Effector memory CD8-positive, alpha-beta T cell (primary cell): ENCODE measurements at places on chromosomes 1 and 21.

DNA sequence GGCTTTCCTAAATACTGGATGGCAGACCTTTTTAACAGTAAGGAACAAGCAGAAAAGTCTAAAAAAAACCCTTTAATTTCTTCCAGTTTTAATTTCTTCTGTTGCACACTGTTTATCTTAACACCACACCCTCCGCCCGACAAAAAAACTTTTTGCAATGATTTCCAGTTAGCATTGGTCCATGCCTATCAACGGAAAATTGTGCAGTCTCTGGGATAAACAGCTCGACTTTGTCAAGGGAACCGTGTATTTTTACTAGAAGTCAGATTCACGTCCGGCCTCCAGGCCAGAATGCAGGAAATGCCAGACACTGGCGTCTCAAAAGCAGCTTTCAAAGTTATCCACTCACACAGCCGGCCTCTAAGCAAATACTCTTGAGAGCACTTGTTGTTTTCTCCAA, 378 bp upstream of the NUP210L start:
- no peak for DNase-seq

GRCh38 chr21:36499578-36500471, 19.9 kb upstream of the CLDN14 start:
- no peak for DNase-seq

DNA sequence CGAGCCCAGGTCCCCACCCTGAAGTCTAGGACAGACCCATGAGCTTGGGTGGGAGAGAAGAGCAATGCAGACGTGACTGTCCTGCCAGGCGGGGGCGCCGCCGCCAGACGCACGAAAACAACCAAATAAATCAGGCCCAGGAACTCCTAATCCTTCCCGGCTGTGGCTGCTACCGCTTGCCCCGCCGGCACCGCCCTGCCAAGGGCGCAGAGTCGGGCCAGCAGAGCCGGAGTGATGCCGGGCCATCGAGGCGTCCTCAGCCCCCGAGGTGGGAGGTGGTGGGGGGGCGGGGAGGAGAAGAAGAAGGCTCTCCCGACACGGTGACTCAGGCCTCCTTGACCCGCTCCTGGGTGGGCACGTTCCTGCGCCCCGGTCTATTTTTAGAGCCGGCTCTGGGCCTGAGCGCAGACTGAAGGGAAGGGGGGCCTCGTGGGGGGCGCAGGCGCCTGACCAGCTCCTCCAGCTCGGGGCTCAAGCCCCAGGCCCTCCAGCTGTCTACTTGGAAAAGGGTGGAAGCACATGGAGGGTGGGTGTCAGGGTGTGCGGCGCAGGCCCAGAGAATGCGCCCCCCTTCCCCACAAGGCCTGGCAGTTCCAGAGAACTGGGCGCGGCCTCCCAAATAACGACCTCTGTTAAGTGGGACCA, 10.7 kb upstream of the COL16A1 start:
- peak; percentile 15 for DNase-seq

DNA sequence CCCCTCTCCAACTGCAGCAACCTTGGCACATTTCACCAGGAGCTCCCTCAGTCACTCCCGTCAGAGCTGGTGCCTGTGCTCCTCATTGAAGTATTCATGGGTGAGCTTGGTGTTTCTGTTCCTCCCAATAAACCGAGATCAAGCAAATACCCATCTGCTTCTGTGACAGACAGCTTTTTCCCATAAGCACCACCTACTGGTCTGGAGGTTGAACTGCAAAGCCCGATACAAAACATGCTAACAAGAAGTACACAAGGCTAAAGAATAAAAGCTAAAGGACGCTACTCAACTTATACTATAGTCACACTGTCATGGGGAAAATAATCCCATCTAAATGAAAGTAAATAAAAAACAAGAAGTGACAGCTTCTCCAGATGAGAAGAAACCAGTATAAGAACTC, 111.9 kb upstream of the C21orf91 start:
- DNase-seq, result no peak

GRCh38 chr1:240441669-240442068, 170.3 kb downstream of the GREM2 start:
- no peak for DNase-seq

- no peak for DNase-seq
These were observed 9.5 kb downstream of the ITLN2 start for GRCh38 chr1:160945079-160945478.
